GM12865 (cell line): ENCODE measurements at places on chromosomes 5 and 9.

DNA sequence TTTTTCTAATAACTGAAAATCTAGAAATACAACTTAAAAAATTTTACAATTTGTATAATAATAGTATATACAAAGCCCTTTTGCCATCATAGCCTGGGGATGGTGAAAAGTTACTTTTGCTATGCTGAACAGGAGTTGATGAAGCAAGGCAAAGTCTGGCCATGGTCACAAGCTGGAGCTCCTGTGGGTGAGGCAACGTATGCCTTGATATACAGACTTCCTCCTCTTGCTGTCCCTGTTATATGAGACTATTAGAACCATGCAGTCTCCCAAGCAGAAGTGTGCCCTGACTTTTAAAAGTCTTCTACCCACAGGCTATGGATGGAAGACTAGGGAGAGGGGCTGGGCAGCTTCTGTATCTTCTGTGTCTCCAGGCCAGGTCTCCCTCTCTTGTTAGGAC, 15.7 kb downstream of the FAM151B start:
- no peak for DNase-seq

DNA sequence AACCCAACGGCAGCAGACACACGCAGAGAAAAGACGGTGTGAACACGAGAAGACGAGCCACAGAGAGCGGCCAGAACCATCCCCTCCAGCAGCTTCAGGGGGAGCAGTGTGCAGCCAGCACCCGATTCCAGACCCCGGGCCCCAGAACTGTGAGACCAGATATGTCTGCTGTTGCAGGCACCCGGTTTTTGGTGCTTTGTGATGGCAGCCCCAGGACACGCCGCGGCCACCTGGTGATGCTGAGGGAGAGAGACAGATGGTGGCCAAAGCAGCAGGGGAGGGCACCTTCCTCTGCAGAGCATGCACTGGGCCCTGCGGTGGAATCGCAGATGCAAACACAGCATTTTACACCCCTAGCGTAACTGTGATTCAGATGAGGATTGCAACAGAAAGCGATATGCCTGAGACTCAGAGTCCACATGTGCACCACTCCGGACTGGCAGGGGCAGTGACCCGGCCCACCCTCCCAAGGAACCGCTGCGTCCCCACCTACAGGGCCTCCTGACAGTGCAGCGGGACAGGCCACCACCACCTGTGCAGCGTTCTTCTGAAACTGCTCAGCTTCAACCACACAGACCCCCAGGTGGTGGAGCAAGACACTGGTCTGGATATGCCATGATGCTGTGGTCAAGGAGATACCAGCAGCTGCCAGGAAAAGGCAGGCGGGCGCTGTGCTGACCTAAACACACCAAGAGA, 24.0 kb downstream of the ZDHHC11B start:
- DNase-seq, result no peak

- DNase-seq, result peak; percentile 2
These were observed 360.0 kb upstream of the PIK3R1 start for GRCh38 chr5:67855523-67855922.

GRCh38 chr5:67206929-67207328, 10.3 kb upstream of the CD180 start:
- DNase-seq, result peak; percentile 97

- DNase-seq, result no peak
These were observed 470.1 kb downstream of the IRX1 start for GRCh38 chr5:4065472-4066320.

- no peak for DNase-seq
These were observed 23.1 kb downstream of the NIM1K start for GRCh38 chr5:43215073-43215631.

DNA sequence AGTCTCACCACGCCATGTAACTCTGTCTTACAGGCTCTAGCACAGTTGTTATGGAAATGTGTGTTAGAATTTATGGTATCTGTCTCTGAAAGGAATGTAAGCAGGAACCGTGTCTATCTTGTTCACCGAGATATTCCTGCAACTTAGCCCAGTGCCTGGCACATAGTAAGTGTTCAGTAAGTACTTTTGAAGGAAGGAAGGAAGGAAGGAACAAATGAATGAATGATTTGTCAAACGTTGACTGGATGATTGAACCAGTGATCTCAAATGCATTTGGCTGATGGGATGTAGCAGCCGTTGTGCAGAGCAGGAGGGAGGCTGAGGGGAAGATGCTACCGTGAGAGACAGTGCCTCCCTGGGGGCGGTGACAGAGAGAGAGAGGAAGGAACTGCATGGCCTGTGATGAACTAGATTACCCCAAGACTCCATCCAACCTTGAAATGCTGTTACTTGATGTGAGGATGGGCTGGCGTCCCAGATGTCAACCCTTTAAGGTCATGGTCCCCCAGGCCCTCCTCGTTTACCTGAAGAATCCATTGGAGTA, 47.5 kb upstream of the PPARGC1B start:
- DNase-seq, result peak; percentile 13

GRCh38 chr5:37037840-37038239, 161.3 kb downstream of the NIPBL start:
- no peak for DNase-seq

GRCh38 chr5:40374853-40375252, 304.9 kb upstream of the PTGER4 start:
- no peak for DNase-seq

DNA sequence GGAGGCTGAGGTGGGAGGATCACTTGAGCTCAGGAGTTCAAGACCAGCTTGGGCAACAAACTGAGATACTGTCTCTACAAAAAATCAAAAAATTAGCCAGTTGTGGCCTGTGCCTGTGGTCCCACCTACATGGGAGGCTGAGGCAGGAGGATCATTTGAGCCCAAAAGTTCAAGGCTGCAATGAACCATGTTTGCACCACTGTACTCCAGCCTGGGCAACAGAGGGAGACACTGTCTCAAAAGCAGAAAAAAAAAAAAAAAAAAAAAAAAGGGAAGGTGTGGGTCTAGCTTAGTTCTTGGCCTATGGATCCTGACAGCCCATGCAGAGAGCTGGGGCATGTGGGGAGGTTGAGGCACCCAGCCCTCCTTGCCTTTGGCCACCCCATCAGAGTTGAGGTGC, 10.9 kb downstream of the PLPP7 start:
- DNase-seq, result no peak

- DNase-seq, result no peak
These were observed 91.7 kb downstream of the TENT4A start for GRCh38 chr5:6804766-6805501.

DNA sequence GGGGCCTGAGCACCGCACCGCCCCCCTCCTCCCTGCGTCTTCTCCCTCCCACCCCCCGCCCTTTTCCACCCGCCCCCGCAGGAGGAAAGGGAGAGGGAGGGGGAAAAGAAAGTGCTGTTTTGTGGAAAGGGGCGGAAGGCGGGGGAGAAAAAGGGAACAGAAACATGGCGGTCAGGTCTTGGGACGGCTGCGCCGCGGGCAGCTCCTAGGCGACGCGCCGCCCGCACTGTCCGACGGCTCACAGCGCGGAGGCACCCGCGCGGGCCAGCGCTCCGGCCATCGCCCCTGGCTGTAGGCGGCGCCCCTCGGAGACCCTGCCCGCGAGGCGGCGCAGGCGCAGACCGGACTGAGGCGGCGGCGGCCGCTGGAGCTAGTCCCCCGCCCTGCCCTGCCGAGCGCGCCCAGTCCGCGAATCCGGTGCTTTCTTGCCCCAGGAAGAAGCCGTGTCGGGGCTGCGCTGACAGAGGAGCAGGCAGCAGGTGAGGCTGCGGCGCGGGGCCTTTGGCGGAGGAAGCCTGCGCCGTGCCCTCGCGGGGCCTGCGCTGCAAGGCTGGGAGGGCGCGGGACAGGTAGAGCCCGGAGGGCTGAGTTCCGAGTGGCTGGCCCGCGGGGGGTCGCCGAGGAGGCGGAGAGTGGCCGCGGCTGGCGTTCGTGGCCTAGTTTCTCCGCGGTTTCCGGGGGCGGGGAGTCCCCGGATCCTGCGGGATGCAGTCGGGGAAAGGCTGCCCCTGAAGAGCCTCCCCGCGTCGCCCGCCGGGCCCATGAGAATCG, at the start of gene DENND4C:
Gene DENND4C (plus strand): TSS at position 339 of the 771 bp plus-strand sequence. CDS start 45,482 bp downstream, outside the sequence.
- peak; percentile 94 for DNase-seq

GRCh38 chr5:37738057-37738691, 101.7 kb downstream of the GDNF start:
- peak; percentile 73 for DNase-seq

DNA sequence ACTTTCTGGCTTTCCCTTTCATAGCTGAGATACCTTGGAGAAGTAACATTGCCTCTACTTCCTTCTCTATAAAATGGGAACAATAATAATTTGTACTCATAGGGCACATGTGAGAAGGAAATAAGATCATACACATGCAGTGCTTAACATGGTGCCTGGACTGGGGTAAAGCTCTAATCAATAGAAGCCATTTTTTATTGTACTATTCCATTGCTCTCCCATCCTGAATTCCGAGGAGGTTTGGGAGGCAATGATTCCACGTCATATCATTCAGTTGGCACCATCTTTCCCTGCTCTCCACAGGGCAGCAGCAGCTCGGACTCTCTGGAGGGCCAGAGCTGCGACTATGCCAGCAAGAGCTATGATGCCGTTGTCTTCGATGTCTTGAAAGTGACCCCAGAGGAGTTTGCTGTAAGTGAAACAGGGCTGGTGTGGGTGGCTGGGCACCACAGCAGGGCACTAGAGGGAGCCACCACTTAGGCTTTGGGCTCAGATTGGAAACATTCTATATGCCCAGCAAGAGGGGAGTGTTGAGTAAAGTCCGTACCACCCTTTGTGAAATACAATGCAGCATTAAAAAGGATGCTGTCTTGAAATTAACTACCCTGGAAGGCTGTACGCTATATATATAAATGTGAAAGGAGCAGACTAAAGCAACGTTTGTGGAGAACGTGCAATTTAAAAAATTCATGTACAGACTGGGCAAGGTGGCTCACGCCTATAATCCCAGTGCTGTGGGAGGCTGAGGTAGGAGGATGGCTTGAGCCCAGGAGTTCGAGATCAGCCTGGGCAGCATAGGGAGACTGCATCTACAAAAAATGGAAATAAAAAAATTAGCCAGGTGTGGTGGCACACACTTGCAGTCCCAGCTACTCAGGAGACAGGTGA, 51.2 kb downstream of the RALGPS1 start:
- peak; percentile 70 for DNase-seq

- no peak for DNase-seq
These were observed 196.2 kb upstream of the ELL2 start for GRCh38 chr5:96157841-96158291.

GRCh38 chr5:142210864-142211412, 102.4 kb downstream of the NDFIP1 start:
- no peak for DNase-seq
